Lower lobe of right lung (tissue), 2 donors: ENCODE measurements at places on chromosomes 1 and 21.

GRCh38 chr1:202639500-202639899 lies 70.8 kb downstream of the SYT2 start:
- no peak for DNase-seq

DNA sequence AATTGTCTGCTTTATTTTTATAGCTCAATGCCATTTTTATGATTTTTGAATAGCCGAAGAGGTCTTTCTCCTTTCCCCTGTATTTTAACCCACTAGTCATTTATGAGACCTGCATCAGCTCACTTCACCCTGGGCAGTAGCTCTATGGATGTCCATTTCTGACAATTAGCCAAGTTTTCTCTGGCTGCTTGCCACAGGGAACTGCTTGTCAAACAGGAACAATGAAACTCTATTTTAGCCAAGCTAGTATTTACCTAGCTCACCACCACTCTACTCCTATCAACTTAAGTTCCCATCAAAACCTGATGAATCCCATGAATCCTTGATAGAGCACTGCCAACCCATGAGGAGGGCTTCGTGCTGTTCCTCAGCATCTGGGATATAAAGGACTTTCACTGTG lies 406.7 kb downstream of the RWDD3 start:
- DNase-seq: no peak

DNA sequence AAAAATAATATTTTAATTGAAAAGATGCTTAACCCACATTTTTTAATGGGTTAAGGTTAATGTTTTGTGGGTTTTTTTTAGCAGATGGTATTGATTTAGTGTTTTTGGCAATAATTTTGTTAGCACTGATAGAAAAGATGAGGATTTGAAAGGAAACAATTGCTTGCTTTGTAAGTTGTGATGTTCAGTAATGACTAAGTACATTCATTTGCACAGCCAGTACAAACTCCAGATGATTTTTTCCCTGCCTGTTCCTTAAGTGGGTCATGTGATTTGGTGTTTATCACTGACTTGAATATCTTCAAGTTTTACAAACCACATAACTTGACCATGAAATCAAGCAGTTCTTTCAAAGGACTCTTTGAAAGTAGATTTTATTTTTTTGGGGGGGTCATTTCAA lies 15.0 kb downstream of the DISP1 start:
- no peak for DNase-seq

GRCh38 chr1:24805534-24806301 lies 60.5 kb downstream of the CLIC4 start:
- no peak for DNase-seq
